ENCODE measurements at places on chromosomes 4 and X.
A peak's percentile ranks its signal among the peaks of the same experiment; 100 is the strongest.

GRCh38 chr4:104758574-104758973 is 263.9 kb upstream of the CXXC4 start:
- DNase-seq = no peak

- no peak for DNase-seq
These were observed 69.6 kb downstream of the AGTR2 start for GRCh38 chrX:116239944-116240840.

- DNase-seq = no peak
These were observed 129.8 kb downstream of the ATG4A start for GRCh38 chrX:108221301-108221864.

GRCh38 chr4:71476240-71476639 is 137.4 kb downstream of the SLC4A4 start:
- DNase-seq = no peak

GRCh38 chr4:94507708-94508107 is 56.0 kb downstream of the PDLIM5 start:
- no peak for DNase-seq

GRCh38 chr4:1756079-1756478 is 34.8 kb downstream of the TACC3 start:
- DNase-seq = no peak

GRCh38 chr4:149766135-149766534 is 49.5 kb downstream of the IQCM start:
- no peak for DNase-seq

- no peak for DNase-seq
These were observed 2.8 kb downstream of the ZNF157 start for GRCh38 chrX:47373198-47373597.

DNA sequence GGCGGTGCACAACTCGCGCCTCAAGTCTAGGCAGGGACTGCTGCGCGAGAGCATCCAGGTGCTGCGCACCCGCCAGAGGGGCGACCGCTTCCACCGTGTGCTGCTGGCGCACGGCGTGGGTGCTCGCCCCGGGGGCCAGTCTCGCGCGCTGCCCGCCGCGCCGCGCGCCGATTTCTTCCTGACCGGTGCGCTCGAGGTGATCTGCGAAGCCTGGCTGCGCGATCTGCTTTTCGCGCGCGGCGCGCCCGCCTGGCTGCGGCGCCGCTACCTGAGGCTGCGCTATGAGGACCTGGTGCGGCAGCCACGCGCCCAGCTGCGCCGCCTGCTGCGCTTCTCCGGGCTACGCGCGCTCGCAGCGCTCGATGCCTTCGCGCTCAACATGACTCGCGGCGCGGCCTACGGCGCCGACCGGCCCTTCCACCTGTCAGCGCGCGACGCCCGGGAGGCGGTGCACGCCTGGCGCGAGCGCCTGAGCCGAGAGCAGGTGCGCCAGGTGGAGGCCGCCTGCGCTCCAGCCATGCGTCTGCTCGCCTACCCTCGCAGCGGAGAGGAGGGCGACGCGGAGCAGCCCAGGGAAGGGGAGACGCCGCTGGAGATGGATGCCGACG is 1.3 kb downstream of the CHST7 start:
- DNase-seq = peak; percentile 62

DNA sequence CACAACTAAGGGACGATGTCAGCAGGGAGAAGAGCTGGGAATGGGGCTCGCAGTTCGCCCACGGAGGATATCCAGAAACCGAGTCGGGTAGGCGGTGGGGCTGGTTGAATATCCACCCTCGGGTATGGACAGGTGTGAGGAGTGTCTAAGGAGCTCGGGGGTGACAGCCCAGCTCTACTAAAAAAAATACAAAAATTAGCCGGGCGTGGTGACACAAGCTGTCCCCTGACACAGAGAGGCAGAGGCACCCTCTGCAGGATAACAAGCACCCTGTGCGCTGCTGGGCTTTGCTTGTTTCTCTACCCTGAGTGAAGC is 12.2 kb upstream of the ASMTL start:
- no peak for DNase-seq

GRCh38 chr4:74217365-74217764 is 59.4 kb downstream of the MTHFD2L start:
- no peak for DNase-seq

- no peak for DNase-seq
These were observed 1.8 kb upstream of the TCEANC start for GRCh38 chrX:13651150-13651549.

DNA sequence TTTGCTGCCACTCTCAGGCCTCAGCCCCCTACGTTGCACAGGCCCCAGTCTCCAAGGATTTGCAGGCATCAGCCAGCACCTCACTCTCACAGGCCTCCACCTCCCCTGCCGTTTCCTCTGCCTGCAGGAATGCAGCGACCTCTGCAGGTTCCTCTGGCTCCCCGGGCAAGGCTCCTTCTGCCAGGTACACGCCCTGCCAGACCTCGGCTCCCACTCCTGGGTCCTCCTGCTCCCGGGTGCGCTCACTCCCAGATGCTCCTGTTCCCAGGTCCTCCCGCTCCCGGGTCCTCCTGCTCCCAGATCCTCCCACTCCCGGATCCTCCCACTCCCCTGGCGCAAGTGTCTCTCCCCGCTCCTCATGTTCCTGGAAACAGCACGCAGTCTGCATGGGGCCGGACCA is 144.4 kb upstream of the RADX start:
- DNase-seq = peak; percentile 76

DNA sequence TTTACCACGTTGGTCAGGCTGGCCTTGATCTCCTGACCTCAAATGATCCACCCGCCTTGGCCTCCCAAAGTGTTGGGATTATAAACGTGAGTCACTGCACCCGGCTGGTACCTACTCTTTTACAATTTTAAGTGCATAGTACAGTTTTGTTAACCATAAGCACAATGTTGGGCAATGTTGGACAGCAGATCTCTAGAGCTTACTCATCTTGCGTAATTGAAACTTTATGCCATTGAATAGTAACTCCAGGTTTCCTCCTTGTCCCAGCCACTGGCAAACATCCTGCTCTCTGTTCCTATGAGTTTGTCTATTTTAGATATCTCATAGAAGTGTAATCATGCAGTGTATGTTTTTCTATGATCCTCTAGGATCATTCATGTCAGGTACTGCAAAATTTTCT is 9.3 kb upstream of the CPE start:
- no peak for DNase-seq

DNA sequence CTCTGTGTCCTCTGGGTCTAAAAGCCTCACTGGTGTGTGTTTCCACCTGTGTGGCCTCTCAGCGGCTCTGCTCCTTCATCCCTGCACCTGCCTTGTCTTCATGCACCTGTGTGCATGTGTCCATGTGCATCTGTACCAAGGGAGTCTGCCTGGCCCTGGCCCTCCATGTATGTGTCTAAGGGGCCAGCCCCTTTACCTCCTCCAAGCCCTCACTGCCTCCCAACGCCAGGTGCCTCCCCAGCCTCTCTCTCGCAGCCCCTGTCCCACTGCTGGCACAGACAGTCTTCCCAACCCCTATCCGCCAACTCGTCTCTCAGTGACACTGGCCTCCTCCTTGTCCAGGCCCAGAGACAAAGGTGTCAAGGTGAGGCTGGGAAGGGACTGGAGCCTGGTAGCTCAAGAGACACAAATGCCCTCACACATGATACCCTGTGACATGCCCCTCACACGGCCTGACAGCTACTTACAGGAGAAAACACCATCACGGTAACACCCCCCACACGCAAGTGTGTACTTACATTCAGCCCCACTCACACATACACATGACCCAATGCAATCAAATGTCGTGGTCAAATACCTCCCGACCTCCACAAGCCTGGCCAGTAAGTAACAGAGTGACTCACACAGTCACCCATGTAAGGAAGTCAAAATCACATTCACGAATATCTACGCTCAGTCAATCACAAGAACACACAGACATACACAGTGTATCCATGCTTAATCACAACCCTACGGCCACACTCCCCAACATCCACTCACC is 11.4 kb downstream of the L1CAM start:
- no peak for DNase-seq

DNA sequence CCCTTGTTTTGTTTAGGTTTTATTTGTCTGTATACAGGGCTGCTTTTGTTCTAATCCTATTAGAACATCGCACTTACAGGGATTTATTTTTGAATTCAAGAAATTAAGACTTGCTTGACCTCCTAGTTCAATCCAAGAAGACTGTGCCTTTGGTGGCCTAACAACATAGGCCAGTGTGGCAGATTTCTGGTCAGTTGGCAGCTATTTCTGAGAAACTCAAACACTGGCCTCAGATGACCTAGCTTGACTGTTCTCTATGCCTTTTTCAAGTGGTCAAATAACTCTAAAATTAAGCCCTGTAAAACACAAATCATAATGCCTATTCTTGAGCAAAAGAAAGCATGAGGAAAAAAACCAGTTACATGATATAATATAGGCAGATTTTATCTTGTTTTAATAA is 89.3 kb upstream of the GPR34 start:
- DNase-seq = no peak

GRCh38 chrX:20693078-20693477 is 426.4 kb upstream of the RPS6KA3 start:
- no peak for DNase-seq

GRCh38 chr4:118850488-118851173 is 14.7 kb upstream of the SEC24D start:
- DNase-seq = peak; percentile 68

DNA sequence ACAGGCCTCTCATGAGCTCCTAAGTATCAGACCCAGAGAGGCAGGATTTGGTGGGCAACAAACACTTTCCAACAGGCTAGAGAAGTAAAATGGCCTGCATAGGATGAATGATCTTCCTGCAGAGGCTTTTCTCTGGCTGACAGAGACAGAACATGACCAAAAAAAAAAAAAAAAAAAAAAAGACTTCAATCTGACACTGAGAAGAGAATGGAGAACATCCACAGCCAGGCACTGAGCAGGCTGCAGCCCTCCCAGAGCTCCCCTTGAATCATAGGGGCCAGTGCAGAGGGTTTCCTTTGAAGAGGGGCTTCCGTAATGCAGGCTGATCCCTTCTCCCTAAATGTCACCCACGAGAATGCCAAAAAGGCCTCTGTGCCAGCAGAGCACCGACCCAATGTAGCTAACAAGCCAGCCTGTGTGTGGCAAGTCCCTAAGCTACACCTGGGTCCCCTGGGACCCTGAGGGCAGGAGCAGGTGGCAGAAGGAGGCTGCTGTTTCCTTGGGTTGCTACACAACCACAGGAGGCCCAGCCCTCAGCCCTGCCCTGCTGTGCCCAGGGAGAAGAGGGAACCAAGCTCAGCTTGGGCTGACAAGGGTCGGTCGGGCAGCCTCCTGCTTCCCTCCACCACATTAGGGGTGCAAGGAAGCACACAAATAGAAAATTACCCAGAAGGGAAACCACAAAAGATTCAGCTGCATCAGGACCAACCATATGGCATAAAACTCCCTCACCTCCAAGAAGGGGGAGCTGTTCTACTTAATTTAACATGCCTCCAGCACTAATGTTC is 55.6 kb downstream of the MAP7D2 start:
- DNase-seq = no peak

GRCh38 chr4:7978907-7979651 is 39.4 kb upstream of the AFAP1 start:
- no peak for DNase-seq

- DNase-seq = peak; percentile 85
These were observed 863 bp upstream of the FAM193A start for GRCh38 chr4:2535376-2536192.

GRCh38 chr4:69860521-69861298 is 765 bp upstream of the SULT1E1 start:
- DNase-seq = no peak

- DNase-seq = peak; percentile 54
These were observed 30.3 kb upstream of the GLRB start for GRCh38 chr4:157045507-157046127.

GRCh38 chr4:3304831-3305609 is 12.2 kb downstream of the RGS12 start:
- peak; percentile 34 for DNase-seq

GRCh38 chrX:57137501-57137900 is 304 bp upstream of the SPIN2A start:
- no peak for DNase-seq

DNA sequence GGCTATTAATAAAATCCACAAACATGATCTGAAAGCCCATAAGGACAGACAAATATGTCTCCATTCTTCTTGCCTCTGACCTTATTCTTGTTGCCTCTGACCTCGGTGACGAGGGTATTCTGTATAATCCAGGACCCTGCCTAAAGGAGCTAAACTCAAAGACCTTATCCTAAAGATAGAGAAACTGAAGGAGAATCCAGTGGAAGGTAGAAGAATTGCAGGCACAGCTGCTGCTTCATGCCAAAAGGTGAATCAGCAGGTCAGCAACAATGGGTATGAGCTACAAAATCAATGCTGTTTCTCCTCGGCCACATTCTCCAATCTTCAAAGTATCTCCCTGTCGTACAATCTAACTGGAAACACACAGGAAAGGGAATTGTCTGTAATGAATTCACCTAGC is 71.4 kb downstream of the INTS6L start:
- DNase-seq = no peak

DNA sequence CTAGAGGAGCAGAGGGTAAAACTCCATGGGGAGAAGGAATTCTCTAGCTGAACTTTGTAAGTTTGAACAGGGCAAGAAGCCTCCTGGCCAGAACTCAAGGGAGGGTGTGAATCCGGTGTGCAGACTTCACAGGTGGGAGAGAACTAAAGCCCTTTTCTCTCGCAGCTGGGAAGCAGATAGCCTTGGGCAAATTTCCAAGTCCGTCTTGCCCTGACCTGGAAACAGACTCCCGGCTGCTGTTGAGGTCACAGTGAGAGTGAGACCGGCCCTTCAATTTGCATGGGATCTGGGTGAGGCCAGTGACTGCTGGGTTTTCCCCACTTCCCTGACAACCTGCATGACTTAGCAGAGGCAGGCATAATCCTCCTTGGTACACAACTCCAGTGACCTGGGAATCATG is 94.5 kb upstream of the ZNF827 start:
- peak; percentile 57 for DNase-seq

- DNase-seq = no peak
These were observed 246.6 kb downstream of the PARM1 start for GRCh38 chr4:75179510-75179909.

DNA sequence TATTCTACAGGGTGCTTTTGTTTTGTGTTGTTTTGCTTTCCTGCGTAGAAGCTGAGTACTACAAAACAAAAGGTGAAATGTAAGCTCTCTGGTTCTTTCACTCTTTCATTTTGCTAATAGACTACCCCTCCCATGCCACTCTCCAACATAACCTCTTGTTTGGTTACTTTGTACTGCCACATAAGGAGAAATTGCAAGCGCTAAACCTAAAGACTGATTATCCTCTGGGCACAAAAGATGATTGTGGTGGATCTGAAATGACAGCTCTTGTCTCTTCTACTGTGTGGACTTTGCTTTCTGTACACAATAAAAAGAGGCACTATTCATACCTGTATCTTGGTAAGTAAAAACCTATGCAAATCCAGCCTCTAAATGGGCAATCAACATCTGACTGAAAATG is 5.3 kb downstream of the MBNL3 start:
- no peak for DNase-seq

- DNase-seq = no peak
These were observed 47.6 kb downstream of the SPIN3 start for GRCh38 chrX:56947699-56948098.

- DNase-seq = no peak
These were observed 39.3 kb upstream of the RAP2C start for GRCh38 chrX:132258509-132258908.

DNA sequence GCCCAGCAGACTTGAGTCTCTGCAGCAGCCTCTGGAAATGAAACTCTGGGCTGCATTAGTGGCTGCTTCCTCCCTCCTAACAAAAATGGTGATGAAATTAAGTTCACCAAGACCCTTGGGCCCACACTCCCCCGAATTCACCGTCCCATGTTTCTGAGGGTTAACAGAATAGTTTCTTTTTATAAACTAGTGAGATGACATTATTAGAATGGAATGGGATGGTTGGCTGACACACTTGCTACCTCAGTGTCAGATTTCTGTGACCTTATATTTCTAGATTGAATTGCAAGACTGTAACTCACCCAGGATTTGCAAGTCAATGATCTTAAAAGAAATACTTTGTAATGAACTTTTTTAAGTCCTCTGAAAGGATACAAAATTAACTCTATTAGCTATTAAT is 127.1 kb downstream of the SHROOM3 start:
- DNase-seq = no peak

All from endodermal cell (in vitro differentiated cells).